SJSA1 (cell line): ENCODE measurements at places on chromosomes 1 and 21. TPM values are rescaled to one million over a fixed set of nuclear protein-coding genes. Genes with fewer than 3 reads are reported as not detected.

- no peaks in the 10 kb centered on the region for H3K4me1 ChIP-seq
- H3K4me3 ChIP-seq = no peak overlapping the region
- H3K27ac ChIP-seq = no peak overlapping the region
- DNase-seq = no peak
These were observed 96.7 kb upstream of the KCNA3 start for GRCh38 chr1:110771245-110772022.

DNA sequence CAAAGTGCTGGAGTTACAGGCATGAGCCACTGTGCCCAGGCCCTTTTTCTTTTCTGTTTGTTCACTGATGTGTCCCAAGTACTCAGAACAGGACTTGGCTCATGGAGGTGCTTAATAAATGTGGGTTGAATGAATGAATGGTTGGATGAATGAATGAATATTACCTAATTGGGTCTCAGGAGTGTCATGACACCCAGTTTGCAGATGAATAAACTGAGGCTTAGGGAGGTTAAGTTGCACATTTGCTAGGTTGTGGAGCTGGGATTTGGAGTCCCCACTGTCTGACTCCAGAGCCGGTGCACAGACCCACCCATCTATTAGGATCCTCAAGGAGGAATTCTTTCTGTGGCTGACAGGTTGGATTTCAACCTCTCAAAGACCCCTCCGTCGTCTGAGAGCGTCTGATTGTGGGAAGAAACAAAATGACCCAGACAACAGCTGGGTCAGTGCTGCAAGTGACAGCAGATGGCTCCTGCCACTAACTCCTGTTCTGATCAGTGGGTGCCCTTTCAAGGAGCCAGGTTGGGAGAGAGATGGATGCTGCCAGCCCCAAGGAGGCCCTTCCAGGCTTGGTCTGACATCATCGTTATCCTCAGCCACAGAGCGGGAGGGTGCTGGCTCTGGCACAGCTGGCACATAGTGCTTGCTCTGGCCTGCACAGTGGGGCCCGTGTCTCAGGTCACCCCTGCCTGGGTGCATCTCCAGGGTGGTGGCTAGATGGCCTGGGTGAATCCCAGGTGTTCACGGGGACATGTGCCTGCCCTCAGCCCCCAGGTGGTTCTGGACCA is 24.2 kb downstream of the ARHGEF10L start:
- no peaks in the 10 kb centered on the region for H3K36me3 ChIP-seq
- H3K4me1 ChIP-seq = peaks cover 12% of the 10 kb centered on the region
- H3K27ac ChIP-seq = no peak overlapping the region
- H3K27me3 ChIP-seq = no peaks in the 10 kb centered on the region

- H3K36me3 ChIP-seq = no peaks in the 10 kb centered on the region
- no peak overlapping the region for H3K27ac ChIP-seq
- H3K4me3 ChIP-seq = no peak overlapping the region
- peaks cover 6% of the 10 kb centered on the region for H3K27me3 ChIP-seq
- peaks cover 9% of the 10 kb centered on the region; the same call in 1 of the 2 replicates for H3K4me1 ChIP-seq
- DNase-seq = no peak
These were observed 6.9 kb upstream of the TRIM62 start for GRCh38 chr1:33188572-33189275.

DNA sequence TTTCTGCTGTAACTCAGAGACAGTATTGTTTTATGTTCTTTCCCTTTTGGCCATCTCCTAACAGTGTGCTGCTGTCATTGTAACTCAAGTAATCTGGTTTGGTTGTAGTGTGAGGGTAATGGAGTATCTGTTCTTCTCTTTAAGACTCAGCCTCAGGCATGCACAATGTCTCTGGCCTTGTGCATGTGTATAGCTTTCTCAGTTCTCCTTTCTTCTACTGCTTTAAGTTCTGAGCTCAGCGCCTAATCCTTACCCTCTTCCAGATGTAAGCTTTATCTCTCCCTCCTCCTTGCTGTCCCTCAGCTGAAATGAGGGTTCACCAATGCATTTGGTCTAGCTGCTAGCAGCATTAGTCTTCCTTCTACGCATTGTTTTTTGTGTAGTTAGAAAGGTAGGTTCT is 1420.4 kb upstream of the PRMT6 start:
- no peak overlapping the region for H3K4me3 ChIP-seq
- no peaks in the 10 kb centered on the region for H3K36me3 ChIP-seq
- H3K27me3 ChIP-seq = no peaks in the 10 kb centered on the region
- H3K27ac ChIP-seq = no peak overlapping the region
- no peaks in the 10 kb centered on the region for H3K4me1 ChIP-seq

DNA sequence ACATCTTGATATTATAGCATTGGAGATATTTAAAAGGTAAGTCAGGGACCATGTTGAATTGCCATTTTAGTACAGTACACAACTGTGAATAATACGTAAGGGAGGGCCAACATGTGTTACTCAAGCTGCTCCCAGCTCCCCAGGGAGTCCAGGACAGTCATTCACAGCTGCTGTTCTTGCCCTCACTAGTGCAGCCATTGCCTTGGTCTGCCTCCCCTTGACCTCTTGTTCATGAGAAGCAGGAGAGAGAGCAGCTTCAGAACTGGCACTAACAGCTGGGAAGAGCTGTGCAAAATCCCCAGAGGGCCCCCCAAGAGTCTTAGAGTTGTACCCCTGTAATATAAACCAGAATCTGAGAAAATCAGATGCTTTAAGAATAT is 16.4 kb downstream of the TCEANC2 start:
- no peak for DNase-seq
- H3K27ac ChIP-seq = no peak overlapping the region
- H3K27me3 ChIP-seq = no peaks in the 10 kb centered on the region
- H3K36me3 ChIP-seq = no peaks in the 10 kb centered on the region; the same call in 1 of the 2 replicates
- H3K4me1 ChIP-seq = peaks cover 7% of the 10 kb centered on the region
- H3K4me3 ChIP-seq = no peak overlapping the region

GRCh38 chr1:110620250-110620615 is 14.1 kb upstream of the KCNA2 start:
- DNase-seq = no peak
- peaks cover 17% of the 10 kb centered on the region; the same call in 1 of the 2 replicates for H3K27me3 ChIP-seq
- no peak overlapping the region for H3K27ac ChIP-seq
- H3K4me1 ChIP-seq = no peaks in the 10 kb centered on the region
- no peaks in the 10 kb centered on the region for H3K36me3 ChIP-seq

GRCh38 chr1:39663559-39663958 is 8.3 kb downstream of the NT5C1A start:
- no peak overlapping the region for H3K4me3 ChIP-seq
- no peaks in the 10 kb centered on the region for H3K4me1 ChIP-seq
- no peak overlapping the region for H3K27ac ChIP-seq
- no peaks in the 10 kb centered on the region for H3K36me3 ChIP-seq
- DNase-seq = no peak

GRCh38 chr1:57881639-57882038 is 457.8 kb upstream of the DAB1 start:
- DNase-seq = no peak
- H3K27ac ChIP-seq = no peak overlapping the region
- H3K4me1 ChIP-seq = no peaks in the 10 kb centered on the region
- H3K36me3 ChIP-seq = no peaks in the 10 kb centered on the region
- no peak overlapping the region for H3K4me3 ChIP-seq

DNA sequence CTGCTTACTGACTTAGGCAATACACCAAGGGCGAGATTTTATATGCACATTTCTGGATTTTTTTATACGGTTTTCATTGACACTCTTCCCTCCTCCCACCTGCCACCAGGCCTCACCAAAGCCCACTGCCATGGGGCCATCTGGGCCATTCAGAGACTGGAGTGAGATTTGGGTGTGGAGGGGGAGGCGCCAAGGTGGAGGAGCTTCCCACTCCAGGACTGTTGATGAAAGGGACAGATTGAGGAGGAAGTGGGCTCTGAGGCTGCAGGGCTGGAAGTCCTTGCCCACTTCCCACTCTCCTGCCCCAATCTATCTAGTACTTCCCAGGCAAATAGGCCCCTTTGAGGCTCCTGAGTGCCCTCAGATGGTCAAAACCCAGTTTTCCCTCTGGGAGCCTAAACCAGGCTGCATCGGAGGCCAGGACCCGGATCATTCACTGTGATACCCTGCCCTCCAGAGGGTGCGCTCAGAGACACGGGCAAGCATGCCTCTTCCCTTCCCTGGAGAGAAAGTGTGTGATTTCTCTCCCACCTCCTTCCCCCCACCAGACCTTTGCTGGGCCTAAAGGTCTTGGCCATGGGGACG is 57.9 kb downstream of the LACTBL1 start:
- no peak for DNase-seq
- H3K36me3 ChIP-seq = no peaks in the 10 kb centered on the region
- no peaks in the 10 kb centered on the region for H3K4me1 ChIP-seq
- H3K27ac ChIP-seq = no peak overlapping the region

Gene RHBDL2
- 0.29 and 0.91 TPM in 2 replicates for total RNA-seq

- H3K36me3 ChIP-seq = no peaks in the 10 kb centered on the region
- no peak for DNase-seq
- no peaks in the 10 kb centered on the region for H3K4me1 ChIP-seq
- no peak overlapping the region for H3K4me3 ChIP-seq
These were observed 34.5 kb upstream of the MAP1LC3C start for GRCh38 chr1:242033447-242033846.

Gene CNIH3
- total RNA-seq = 7.8 and 7.9 TPM in 2 replicates

DNA sequence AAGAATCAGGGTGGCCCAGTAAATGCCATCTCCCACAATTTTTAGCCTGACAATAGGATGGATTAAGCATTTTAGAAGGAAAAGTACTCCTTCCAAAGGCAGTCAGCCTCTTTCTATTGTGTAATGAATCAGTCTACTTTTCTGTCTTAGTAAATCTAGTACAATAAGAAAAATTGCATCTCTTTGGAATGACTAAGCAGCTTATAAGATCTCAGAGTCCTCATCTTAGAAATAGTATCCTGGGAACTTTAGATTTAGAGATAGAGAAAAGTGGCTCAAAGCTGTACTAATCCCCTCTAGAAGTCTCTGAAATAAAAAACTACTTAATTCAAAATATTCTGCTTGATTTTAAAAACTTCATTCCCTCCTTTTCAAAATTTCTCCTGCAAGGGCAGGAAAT is 81.4 kb downstream of the SLC44A5 start:
- H3K27ac ChIP-seq = no peak overlapping the region
- H3K4me1 ChIP-seq = no peaks in the 10 kb centered on the region
- DNase-seq = no peak
- 0 out of 2 replicates have a peak, but pooled peaks cover 2% of the 10 kb centered on the region for H3K27me3 ChIP-seq
- H3K4me3 ChIP-seq = no peak overlapping the region

Gene PTGFR
- total RNA-seq = 3.6 and 6.3 TPM in 2 replicates

- no peak overlapping the region for H3K4me3 ChIP-seq
- peaks cover 5% of the 10 kb centered on the region for H3K4me1 ChIP-seq
- H3K27me3 ChIP-seq = no peaks in the 10 kb centered on the region
- no peak overlapping the region for H3K27ac ChIP-seq
- DNase-seq = no peak
- no peaks in the 10 kb centered on the region for H3K36me3 ChIP-seq
These were observed 28.5 kb upstream of the DR1 start for GRCh38 chr1:93317207-93317606.

DNA sequence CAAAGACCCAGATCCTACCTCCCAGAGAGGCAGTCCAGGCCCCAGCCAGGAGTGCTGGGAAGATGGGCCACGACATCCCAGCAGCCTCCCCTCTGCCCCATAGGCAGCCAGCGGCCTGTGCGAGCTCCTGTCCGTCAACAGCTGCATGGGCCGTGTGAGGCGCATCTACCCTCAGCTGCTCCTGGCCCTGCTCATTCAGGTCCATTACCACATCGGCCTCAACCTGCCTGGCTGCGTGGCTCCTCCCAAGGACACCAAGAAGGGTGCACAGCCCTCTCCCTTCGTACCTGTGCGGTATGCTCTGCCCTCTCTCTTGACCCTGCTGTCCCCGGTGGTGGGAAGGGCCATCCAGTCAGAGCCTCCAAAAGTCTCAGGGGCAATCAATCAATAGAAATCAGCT is 29.5 kb upstream of the TTC4 start:
- no peak overlapping the region for H3K4me3 ChIP-seq
- no peaks in the 10 kb centered on the region for H3K4me1 ChIP-seq
- H3K36me3 ChIP-seq = no peaks in the 10 kb centered on the region
- H3K27me3 ChIP-seq = peaks cover 4% of the 10 kb centered on the region
- DNase-seq = no peak

GRCh38 chr1:212607206-212607912 is 1.2 kb upstream of the ATF3 start:
- H3K4me1 ChIP-seq = peaks cover 46% of the 10 kb centered on the region
- H3K36me3 ChIP-seq = peaks cover 4% of the 10 kb centered on the region; the same call in 1 of the 2 replicates
- peak overlapping the region; percentile 71; the same call in 1 of the 2 replicates for H3K27ac ChIP-seq
- DNase-seq = no peak
- H3K4me3 ChIP-seq = peak overlapping the region; percentile 64
- peaks cover 48% of the 10 kb centered on the region for H3K27me3 ChIP-seq

GRCh38 chr21:17660452-17660851 is 47.8 kb upstream of the BTG3 start:
- H3K27me3 ChIP-seq = no peaks in the 10 kb centered on the region
- H3K27ac ChIP-seq = no peak overlapping the region
- no peaks in the 10 kb centered on the region for H3K36me3 ChIP-seq
- no peaks in the 10 kb centered on the region for H3K4me1 ChIP-seq

GRCh38 chr1:119714583-119714982 is 2.8 kb downstream of the PHGDH start:
- H3K4me3 ChIP-seq = no peak overlapping the region
- no peaks in the 10 kb centered on the region for H3K36me3 ChIP-seq
- no peak overlapping the region for H3K27ac ChIP-seq
- DNase-seq = no peak
- H3K27me3 ChIP-seq = peaks cover 14% of the 10 kb centered on the region
